ENCODE measurements at places on chromosomes 11 and 22.
A peak's percentile ranks its signal among the peaks of the same experiment; 100 is the strongest.

- DNase-seq, result peak; percentile 56
Measured at GRCh38 chr11:112219476-112220232, 6.6 kb upstream of the PTS start.

DNA sequence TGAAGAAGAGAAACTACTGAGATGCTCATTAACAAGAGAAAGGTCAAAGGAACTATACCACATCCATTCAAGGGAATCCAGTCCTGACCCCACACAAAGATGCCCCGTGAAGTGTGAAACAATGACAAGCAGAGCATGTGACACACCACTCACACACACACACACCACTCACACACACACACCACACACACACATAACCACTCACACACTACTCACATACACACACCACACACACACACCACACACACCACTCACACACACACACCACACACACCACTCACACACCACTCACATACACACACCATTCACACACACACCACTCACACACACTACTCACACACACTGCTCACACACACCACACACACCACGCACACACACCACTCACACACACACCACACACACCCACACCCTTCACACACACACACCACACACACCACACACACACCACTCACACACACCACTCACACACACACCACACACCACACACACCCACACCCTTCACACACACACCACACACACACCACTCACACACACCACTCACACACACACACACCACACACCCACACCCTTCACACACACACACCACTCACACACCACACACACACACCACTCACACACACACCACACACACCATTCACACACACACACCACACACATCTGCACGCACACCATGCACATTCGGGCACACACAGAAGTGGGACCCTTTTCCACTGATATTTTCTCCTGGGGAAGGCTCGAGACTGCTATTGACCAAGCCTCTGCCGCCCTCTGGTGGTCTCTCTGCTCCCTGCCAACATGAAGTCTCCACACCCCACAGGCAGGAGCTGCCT lies 32.0 kb upstream of the COMT start:
- DNase-seq, result peak; percentile 90

DNA sequence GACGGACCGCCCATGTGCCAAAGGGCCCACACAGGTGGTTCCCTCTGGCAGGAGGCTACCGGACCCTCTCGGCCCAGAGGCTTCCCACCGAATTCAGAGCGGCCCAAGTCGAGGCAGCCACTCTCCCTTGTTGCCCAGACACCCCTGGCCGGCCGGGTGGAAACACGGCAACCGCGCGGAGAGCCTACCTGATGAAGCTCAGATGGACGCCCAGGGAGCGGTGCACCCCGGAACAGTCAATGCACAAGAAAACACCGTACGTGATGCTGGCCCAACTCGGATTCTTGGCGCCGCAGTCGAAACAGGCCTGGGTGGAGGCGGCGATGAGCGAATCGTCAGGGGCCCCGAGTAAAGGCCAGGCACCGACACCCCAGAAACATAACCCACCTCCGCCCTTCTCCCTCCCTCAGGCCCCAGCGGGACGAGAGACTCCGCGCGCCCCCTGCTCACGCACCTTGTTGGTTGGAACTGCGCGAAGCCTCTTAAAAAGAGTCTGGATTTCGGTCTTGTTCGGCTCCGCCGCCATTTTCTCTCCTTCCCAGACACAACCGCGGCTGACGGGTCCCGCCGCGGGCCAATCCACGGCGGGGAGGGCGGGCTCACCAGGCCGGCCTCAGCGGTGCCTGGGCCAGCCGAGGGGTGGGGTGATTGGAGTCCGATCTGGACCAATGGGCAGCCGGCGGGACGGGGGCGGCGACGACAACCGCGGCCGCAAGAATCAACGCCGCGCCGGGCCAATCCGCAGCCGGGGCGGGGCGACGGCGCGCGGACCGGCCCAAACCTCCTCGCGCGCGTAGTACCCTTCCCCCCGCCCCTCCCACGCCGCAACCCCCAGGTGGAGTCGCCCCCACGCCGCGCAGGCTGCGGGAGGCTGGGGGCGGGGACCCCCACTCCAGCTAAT lies at the start of gene ARFGAP2:
Gene ARFGAP2 (minus strand): TSS at position 552 of the 901 bp plus-strand sequence. CDS start 26 bp downstream, at position 526.
- peak; percentile 98 for DNase-seq

DNA sequence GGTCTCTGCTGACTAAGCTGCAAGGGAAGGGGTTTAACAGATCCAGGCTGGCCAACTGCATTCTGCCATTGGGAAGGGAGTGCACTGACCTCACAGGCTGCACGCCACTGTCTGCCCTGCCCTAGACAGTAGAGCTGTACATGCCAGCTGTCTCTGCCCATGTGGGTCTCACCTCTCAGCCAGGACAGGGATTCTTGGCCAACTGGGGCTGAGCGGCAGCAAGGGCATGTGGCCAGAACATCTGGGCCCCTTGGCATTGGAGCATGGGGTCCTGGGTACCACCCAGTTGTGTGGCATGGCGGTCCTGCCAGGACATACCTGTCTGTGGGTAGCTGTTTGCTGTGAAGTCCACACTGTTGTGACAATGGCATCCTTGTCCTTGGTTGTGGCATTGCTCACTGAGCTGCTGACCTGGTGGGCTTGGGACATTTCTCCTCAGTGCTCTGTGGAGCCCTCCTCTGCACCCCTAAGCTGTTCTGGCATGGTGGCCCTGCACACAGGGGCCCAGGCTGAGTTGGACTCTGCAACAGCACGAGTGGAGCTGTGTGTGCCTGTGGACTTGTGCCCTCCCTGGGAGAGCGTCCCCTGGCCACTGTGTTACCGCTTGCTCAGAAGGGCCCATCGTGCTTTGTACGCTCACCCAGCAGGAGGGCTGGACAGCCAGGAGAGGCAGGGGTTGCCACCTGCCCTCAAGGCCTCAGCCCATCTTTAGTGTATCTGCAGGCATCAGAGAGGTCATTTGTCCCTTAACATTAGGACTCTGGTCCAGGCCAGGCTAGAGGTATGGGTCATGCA lies 46.7 kb downstream of the MED15 start:
- peak; percentile 61 for DNase-seq

DNA sequence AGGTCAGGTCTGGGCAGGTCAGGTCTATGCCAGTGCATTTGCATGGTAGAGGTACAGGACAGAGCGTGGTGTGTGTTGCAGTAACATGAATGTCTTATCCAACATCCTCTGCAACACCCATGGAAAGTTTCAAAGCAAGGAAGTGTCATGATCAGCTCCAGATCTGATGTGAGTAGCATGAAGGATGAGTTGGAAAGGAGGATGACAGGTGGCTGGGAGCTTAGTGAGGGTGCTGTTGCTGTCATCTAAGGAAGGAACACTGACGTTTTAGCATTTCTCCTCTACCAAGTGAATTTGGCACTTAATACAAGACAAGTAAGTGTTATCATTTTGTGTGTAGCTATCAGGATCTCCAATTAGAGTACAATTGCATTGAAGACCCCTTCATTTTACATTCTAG lies 65.1 kb downstream of the GRK3 start:
- DNase-seq, result no peak

GRCh38 chr22:29827091-29827490 lies 11.0 kb downstream of the ASCC2 start:
- DNase-seq, result no peak

DNA sequence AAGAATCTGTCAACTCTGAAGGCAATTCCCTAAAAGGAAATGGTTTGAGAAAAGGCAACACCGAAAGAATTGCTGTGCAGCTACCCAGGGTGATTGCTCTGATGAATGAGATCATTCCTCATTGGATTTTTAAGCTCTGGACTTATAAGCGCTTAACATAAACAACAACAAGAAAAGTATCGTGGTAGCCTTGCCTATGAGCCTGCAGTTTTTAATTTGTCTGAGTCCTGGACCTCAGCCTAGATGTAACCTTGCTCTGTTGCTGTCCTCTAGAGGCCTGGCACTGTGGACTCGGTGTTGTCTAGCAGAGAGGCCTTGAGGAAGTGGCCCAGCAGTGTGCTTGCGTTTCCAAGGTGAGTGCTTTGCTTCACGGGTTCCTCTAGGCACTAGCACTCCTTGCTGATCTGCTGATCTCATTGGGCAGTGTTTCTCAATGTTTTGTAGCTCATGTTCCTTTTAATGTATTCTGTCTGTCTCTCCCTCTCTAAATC lies 20.4 kb downstream of the CCDC81 start:
- DNase-seq, result no peak

DNA sequence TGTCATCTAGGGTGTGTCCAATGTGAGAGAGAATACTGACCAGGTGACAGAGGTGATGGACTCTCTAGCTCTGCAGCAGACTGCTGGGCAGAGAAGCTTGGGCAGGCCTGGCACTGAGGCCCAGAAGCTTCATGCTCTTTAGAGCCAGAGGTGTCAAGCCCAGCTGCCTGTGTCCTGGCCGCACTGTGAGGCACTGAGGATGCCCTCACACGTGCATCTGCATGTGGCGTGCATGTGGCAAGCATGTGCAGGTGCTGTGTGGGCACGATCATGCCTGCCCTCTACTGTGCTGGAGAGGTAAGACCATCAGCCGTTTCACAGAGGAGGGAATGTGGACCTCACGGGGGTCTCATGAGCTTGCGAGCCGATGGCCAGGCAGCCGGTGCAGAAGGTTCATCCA lies 15.8 kb upstream of the TXNRD2 start:
- DNase-seq, result peak; percentile 66

GRCh38 chr11:4962816-4963215 lies 7.3 kb upstream of the OR51A2 start:
- DNase-seq, result no peak

DNA sequence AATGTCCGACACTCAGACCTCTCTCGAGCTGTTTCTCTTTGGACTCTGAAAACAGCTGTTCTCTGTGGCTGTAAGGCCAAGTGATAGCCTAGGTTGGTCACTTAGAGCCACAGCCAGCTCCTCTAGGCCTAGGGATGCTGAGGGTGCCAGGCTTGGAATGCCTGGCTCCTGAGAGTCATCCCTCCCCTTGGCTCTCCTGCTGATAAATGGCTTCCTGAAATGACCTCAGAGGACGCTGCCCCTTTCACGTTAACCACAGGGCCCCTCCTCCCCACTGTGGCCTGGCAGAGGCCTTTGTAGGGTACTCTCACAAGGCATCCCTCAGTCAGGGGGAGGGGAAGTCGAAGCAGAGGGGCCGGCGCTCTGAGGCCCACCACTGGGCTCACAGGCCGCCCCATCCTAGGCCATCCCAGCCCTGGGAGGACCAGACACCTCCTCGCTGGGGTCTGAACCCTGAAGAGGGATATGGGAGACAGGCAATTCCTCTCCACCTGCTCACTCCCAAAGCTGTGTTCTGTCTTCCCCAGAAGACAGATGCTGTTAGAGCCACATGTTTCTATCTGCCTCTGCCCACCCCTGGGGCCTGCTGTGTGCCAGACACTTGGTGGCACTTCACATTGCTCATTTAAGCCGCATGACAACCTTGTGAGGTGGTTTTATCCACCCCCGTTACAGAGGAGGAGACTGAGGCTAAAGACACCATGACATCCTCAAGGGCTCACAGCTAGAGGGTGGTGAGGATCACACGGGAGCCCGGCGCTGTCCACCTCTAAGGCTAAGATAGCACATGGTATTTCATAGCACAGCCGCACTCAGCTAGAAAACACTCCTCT lies 50.9 kb downstream of the ARFGAP3 start:
- no peak for DNase-seq

DNA sequence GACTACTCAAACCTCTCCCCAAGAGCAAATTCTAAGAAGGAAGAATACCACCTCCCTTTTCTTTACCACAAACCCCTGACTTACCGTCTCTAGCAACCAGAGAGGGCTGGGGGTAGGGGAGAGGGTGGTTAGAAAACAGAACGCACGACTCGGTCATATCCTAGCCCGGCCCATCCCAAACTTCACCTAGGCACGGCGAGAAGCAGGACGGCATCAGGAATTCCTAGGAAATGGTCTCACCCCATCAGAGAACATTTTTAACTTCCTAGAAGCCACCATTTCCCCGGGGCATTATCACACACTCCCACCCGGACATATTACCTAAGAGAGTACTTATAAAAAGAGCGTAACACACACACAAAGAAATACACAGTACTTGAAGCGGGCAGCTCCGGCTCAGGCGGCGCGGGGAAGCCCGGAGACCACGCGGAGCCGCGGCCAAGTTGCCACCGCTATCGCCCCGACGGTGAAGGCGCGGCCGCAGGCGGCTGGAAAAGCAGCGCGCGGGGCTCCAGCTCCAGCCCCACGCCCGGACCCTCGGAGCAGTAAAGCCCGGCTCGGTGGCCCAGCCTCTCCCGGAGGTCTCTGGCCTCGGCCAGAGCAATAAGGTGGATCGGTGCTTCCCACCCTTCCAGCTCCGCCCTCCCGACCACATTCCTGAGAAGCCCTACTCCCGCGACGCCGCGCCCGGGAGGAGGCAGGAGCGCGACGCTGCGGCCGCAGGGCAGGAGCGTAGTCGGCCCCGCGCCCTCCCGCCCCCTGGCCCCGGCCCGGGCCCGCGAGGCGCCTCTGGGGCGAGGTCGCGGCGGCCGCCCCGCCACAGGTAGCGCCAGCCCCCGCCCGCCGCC lies 878 bp downstream of the RRAS2 start:
- peak; percentile 73 for DNase-seq

DNA sequence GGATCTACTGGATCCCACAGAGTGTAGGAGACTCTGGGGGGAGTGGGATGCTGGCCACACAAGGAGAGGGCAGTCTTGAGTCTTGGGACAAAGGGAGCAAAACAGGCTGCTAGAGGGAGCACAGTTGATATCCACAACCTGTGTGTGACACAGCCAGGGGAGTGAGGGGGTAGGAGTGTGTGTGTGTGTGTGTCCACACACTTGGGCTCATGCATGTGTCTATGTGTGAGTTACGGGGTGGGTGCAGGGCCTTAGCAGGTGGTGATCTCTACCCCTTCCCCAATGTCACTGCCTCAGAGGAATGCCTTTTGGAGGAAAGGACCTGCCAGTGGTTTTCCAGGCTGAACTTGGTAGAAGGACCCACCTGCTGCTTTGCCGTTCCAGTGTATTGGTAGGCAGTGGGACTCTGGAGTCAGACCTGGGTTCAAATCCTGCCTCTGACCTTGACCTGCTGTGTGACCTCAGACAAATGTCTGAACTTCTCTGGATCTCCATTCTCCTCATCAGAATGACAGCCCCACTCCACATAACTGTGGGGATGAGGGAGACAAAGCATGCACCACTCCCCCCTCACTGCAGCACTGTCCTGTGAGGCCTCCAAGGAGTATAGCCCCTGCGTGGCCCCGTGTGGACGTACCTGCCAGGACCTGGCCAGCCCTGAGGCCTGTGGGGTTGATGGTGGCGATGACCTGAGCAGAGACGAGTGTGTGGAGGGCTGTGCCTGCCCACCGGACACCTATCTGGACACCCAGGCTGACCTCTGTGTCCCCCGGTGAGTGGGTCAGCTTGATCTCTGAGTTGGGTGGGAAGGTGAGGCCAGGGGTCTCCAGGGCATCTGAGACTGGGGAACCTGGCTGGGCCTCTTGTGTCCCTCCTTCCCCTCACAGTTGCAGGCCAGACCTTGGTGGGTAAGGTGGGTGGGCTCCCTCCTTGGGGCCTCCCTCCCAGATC lies 27.4 kb downstream of the OTOG start:
- no peak for DNase-seq

GRCh38 chr22:31084811-31085492 lies 3.8 kb downstream of the SMTN start:
- DNase-seq, result peak; percentile 96

- DNase-seq, result no peak
Measured at GRCh38 chr11:113444502-113445123, 30.6 kb downstream of the DRD2 start.

Measured in sigmoid colon (tissue), 7 donors.